Left renal cortex interstitium (tissue), 4 donors: ENCODE measurements at places on chromosomes 16 and 17. TPM values are rescaled to one million over a fixed set of nuclear protein-coding genes. Genes with fewer than 3 reads are reported as not detected.

CFAP20 gene
- polyA plus RNA-seq = 63.4 TPM

HIGD1B gene
- polyA plus RNA-seq = 1.7 TPM

PYDC1 gene
- polyA plus RNA-seq = not detected

TMEM114 gene
- polyA plus RNA-seq = not detected

IRF8 gene
- 5.5 TPM for polyA plus RNA-seq

SUPT4H1 gene
- 144 TPM for polyA plus RNA-seq

WFIKKN2 gene
- polyA plus RNA-seq = 1.5 TPM

CEP295NL gene
- 0.54 TPM for polyA plus RNA-seq

MARCHF10 gene
- polyA plus RNA-seq = 0.97 TPM

POLDIP2 gene
- 97.9 TPM for polyA plus RNA-seq

CDRT15 gene
- polyA plus RNA-seq = 0.34 TPM

CES1 gene
- 0.51 TPM for polyA plus RNA-seq

CDH3 gene
- polyA plus RNA-seq = 61.4 TPM

SHISA9 gene
- polyA plus RNA-seq = 2.8 TPM

ANKFN1 gene
- 0.35 TPM for polyA plus RNA-seq

MPP2 gene
- 7.5 TPM for polyA plus RNA-seq

MMP28 gene
- 2.3 TPM for polyA plus RNA-seq
